ENCODE measurements at places on chromosomes 5 and 9.

- no peak for DNase-seq
Observed at GRCh38 chr9:127735530-127736185, 564 bp upstream of the TOR2A start.

- DNase-seq: no peak
Observed at GRCh38 chr9:131467214-131467935, 35.3 kb upstream of the POMT1 start.

DNA sequence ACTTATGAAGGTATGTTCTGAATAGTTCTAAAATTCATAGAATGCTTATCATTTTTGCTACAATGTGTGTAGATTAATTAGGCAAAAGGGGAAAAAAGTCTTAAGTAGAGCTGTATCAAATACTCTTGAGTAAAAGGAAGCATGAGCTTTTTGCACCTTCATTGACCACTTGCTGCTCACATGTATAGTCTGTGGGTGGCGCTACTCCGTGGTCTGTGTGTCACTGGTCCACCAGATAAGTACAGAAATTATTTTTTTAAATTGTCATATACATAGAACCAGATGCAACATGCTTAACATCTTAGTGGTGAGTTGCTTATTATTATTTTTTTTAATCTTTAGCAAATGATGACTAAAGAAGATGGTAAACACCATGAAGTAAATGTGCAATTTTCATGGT lies 130.2 kb downstream of the MAN2A1 start:
- DNase-seq: peak; percentile 1

DNA sequence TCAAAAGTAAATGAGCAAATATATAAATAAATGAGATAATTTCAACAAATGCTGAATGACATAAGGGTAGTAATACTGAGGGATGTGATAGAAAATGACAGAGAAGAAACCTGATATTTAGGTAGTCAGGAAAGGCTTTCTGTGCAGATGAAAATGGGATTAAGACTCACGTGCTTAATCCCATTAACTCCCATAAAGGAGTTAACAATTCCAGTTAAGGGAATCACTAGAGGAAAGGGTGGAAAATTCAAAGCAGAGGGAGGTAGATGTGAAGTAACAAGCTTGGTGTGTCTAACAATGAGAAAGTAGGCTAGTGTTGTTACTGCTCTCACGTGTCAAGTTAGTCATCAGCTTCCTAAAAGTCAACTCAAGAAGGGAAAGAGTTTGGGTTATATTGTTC lies 90.5 kb upstream of the TRIM32 start:
- no peak for DNase-seq
